ENCODE measurements at places on chromosomes 13 and 19. TPM values are rescaled to one million over a fixed set of nuclear protein-coding genes. Genes with fewer than 3 reads are reported as not detected.
A peak's percentile ranks its signal among the peaks of the same experiment; 100 is the strongest.

GRCh38 chr13:36358175-36358718 lies 12.1 kb upstream of the SPART start:
- no peak for DNase-seq

DNA sequence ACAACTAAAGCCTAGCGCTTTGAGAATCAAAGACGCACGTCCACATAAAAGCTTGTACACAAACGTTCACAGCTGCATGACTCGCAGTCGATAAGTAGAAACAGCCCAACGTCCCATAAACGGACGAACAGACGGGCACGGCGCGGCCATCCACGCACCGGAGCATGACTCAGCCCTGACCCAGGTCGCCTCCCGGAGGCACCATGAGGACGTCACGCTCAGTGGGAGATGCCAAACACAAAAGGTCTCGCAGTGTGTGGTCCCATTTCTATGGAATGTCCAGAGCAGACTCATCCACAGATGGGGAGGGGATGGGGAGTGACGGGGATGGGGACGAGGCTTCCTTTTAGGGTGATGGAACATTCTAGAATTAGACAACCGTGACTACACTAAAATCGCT lies 9.4 kb downstream of the POLRMT start:
- DNase-seq: no peak

The KLK4 gene
- 0.52 TPM for total RNA-seq

The NOTCH3 gene
- total RNA-seq: 0.05 TPM

The GRIN3B gene
- total RNA-seq: 0.10 TPM

The OSCAR gene
- total RNA-seq: not detected

The NLRP7 gene
- total RNA-seq: 0.07 TPM

DNA sequence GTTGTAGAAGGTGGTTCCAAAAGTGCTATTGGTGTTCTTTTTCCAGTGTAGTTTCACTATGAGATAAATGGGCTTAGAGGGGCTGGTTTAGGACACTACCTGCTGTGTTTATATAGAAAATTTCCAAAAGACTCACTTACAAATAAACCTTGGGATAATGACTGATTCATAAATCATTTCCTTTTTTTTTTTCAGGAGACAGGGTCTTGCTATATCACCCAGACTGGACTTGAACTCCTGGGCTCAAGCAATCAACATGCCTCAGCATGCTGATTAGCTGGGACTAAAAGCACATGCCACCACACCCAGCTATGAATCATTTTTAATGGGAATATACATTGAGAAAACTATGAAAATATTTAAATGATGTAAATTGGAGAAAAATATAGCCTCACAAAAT lies 376.6 kb downstream of the PCDH9 start:
- DNase-seq: no peak

GRCh38 chr19:42284591-42285341 lies 15.7 kb downstream of the CIC start:
- peak; percentile 68 for DNase-seq

The C13orf42 gene
- not detected for total RNA-seq

DNA sequence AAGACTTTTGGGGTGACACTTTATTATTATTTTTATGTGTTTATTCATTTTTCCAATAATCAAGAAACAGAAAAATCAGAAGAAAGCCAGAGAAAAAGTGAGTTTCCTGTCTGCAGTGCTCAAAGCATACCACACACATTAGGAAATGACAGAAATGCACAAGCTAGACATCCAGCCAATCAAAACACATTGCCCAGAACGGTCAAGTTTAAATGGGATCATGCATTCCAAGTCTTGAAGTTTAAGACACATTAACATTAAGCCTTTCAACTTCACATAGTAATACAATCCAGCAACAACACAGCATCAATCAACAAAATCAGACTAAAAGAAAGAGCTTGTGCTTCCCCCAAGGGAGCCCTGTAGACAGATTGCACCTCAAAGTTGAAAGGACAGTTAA lies 28.7 kb upstream of the MEDAG start:
- DNase-seq: no peak

DNA sequence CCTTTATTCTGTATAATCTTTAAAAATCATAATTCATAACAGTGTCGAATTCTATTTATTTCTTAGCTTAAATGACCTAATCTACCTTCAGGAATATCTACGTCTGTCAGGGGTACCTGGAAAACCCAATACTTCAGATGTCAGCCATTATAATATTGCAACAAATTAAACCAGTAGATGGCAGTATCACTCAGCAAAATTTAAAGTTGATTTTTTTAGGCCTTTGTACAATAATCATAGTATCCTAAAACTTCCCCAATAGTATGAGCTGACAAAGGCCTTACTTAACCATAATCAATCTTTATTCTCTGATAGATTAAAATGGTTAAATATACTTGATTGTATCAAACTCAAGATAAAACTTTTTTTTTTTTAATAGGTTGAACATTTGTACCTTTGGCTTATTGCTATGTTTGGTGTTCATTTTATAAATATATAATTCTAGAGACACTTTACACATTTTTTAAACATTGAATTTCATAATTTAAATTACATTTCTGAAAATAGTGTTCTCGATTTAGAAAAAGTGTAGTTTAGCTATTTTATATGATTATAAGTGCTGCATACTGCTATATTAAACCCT lies 830.2 kb upstream of the SPRY2 start:
- DNase-seq: peak; percentile 1

DNA sequence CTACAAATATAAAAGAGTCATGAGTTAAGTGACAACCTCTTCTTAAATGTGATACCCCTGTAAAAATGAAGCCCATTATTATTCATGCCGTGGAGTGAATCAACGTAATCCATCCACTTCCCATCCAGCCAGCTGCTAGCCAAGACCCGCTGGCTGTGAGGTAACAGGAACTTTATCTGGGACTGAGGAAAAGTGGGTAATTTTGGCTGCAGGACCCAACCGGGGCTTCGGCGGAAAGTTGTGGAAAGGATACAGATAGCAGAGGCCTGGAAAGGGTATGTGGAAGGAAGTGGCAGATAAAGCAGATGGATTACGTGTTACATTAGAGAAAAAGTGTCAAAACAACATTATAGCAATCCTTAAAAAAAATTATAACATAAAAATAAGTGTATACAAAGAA lies 48.3 kb downstream of the SLC7A1 start:
- DNase-seq: no peak

DNA sequence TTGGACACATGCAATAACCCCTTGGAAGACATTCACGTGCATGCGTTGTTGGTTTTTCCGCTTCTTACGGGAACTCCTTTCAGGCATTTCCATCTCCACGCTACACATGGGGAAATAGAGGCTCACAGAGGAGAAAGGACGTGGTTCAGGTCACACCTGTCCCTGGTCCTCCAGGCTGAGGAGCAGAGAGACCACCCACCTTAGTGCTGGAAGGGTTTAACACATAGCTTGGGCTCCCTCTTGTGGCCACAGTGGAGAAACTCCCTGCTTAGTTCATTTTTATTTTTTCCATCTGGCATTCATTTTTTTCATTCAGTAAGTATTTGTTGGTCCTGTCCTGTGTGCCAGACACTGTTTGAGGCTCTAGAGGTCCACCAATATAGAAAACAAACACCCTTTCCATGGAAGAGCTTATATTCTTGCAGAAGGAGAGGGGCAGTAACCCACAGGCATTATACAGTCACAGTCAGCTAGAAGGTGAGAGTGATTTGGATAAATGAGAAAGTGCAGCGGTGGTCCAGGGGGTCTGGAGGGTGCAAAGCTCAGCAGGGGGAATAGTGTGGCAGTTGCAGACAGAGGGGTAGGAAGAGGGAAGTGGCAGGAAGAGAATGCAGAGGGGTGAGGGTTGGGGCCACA lies 24.2 kb upstream of the TTYH1 start:
- DNase-seq: peak; percentile 85

The THSD8 gene
- 2.1 TPM for total RNA-seq

- DNase-seq: peak; percentile 99
Observed at GRCh38 chr19:57389730-57390598, at the start of gene ZNF548. Gene ZNF548, plus strand, starts transcription at chr19:57389854. Its CDS starts 246 bp downstream, at chr19:57390100.

The TMEM255B gene
- total RNA-seq: 8.2 TPM

GRCh38 chr13:34777089-34777913 lies 164.8 kb upstream of the NBEA start:
- DNase-seq: no peak

- DNase-seq: no peak
Observed at GRCh38 chr13:109764470-109765291, 21.7 kb downstream of the IRS2 start.
